Left ventricle myocardium superior (tissue), 1 donor: ENCODE measurements at places on chromosomes 4 and X. TPM values are rescaled to one million over a fixed set of nuclear protein-coding genes. Genes with fewer than 3 reads are reported as not detected.

The CSN1S1 gene
- total RNA-seq: not detected

The ZNF711 gene
- total RNA-seq: 0.62 TPM

The ZRSR2 gene
- 7.3 TPM for total RNA-seq

The TEX13B gene
- not detected for total RNA-seq

GRCh38 chrX:149717803-149718202 lies 5.9 kb downstream of the MAGEA11 start:
- DNase-seq: no peak

DNA sequence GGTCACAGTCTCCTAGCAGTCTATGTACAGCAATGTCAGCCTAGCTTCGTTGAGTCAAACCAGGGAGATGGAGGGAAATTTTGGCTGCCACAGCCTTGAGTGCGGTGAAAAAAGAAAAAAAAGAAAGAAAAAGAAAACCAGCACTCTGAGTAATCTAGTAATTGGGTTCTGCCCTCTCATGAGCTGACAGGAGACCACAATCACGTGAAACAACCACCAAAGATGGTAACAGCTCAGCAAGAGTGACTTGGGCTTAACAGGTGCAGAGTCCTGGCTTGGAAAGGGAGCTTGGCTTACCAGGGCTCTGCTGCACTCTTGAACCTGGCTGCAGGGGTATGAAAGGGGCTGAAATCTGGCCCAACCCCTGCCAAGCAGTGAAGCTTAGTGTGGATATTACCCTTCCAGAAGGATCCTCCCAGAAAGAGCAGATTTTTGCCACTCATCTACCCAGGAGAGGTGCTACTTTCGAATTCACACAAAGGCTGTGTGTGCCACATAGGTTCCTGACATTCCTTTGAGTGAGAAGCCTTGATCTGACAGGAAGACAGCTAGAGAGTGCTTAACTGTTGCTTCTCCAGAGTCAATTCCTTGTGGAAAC lies 350.3 kb downstream of the PTTG2 start:
- DNase-seq: no peak

DNA sequence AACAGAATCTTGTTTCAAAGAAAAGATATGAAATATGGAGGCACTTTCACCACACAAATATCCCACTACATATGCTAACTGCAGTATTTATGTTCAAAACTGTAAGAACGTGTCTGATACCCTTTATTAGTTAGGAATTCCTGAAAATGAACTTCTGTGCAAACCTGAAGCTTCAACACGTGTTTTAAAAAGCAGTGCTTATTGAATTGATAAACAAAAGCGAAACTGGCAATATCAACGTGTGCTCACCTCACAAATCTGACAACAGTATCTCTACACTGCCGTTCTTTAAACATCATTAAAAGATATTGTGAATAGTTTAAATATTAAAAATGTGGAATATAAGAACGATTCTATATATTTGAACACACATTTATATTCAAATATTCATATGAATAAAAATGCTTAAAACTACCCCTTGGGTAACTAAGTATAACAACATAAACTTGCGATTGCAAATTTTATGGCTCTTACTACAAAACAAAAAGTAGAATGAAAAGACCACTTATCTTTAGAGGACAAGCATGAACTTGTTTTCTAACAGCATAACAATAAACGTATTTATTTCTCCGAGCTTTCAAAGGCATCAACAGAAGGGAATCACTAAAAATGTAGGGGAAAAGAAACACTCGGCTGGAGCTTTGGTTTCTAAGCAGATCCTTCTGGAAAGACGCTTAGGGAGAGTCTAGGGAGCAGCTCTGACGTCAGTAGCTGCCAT lies at the start of gene LRP2BP:
TSS of gene LRP2BP (minus strand) at position 687 of the 718 bp plus-strand sequence. CDS start 17,738 bp downstream, outside the sequence.
- no peak for DNase-seq

DNA sequence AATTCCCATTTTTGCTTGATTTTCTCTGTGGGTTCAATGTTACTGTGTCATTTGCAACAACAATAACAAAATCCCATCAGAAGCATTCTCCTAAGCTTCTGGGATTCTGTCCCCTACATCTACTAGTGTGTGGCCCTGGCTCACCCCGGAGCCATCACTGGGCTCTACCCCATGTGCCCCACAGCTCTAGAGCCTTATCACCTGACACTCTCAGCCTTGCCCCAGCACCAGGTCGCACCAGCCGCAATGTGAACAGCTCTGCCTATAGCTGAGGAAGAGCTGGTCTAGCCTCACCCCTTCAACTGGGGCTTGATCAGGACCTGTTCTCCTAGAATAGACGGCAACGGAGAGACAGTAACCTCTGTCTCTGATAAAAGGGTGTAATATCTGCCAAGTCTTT lies 161.7 kb downstream of the SHROOM3 start:
- no peak for DNase-seq

GRCh38 chrX:9611436-9612145 lies 146.7 kb downstream of the TBL1X start:
- DNase-seq: no peak
